ENCODE measurements at places on chromosomes 6 and 20. TPM values are rescaled to one million over a fixed set of nuclear protein-coding genes. Genes with fewer than 3 reads are reported as not detected.

Gene OARD1
- total RNA-seq, result 23.0 TPM

Gene GGTLC1
- not detected for total RNA-seq

Gene SCGN
- 6.4 TPM for total RNA-seq

Gene RAD21L1
- total RNA-seq, result not detected

Gene LPIN3
- 52.7 TPM for total RNA-seq

Gene TNXB
- total RNA-seq, result 20.1 TPM

DNA sequence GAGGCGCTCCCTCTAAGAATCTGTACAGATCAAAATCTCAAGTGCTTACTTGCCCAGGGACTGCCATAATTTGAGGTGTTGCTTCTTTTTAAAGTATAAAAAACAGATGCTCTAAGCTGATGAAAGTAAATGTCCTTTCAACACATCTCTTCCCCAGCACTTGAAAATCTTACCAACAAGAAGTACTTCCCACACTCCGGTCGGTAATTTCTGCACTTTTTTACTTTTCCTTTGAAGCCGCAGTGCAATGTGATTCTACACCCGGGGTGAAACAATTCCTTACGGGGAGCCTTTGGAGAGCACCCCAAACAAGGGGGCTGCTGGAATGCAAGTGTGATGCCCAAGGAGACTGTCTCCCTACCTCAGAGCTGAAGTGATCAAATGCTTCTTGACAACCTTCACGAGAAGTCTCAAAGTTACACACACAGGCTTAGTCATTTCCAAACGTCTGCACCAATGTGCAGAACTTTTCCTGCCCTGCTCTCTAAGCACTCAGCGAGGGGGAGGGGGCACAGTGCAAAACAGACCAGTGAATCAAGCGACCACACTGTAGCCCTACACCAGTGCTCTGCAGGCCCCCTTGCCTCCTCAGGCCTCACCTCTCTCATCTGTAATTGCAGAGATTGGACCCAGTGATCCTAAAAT, 56.7 kb downstream of the ATXN1 start:
- DNase-seq, result no peak

- DNase-seq, result no peak
Measured at GRCh38 chr6:45054610-45055009, 273.5 kb upstream of the RUNX2 start.

GRCh38 chr6:130152908-130153510, 69.7 kb downstream of the SAMD3 start:
- no peak for DNase-seq

GRCh38 chr6:11248974-11249761, 16.7 kb upstream of the NEDD9 start:
- no peak for DNase-seq

DNA sequence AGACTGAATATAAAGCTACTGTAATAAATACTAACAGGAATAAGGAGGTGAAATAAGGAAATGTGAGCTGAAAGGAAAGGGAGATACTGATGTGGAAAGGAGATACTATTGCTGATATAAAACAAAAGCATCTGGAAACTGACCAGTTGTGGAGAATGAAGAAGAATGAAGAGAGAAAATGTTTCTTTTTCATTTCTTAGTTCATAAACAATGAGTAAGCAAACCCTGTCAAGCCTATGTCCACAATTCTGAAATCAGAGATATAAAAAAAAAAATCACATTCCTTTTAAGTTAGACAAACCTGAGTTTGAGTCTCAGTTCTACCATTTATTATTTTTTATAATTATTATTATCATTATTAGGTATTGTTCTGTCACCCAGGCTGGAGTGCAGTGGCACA, 121.6 kb upstream of the GJE1 start:
- DNase-seq, result no peak

- no peak for DNase-seq
Measured at GRCh38 chr20:46350986-46351267, 42.6 kb upstream of the CDH22 start.

- DNase-seq, result no peak
Measured at GRCh38 chr6:40054186-40054585, 119.9 kb upstream of the MOCS1 start.

DNA sequence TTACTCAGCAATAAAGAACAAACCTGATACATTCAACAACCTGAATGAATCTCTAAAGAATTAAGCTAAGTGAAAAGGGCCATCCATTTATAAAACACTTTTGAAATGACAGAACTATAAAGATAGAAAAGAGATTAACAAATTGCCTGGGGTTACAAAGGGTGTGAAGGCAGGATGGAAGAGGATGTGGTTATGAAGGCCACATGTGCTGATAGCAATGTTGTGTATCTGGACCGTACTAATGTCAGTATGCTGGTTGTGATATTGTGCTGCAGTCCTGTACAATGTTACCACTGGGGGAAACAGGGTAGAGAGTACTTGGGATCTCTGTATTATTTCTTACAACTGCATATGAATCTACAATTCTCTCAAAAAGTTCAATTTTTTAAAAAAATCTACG, 36.4 kb downstream of the ELOVL5 start:
- no peak for DNase-seq

DNA sequence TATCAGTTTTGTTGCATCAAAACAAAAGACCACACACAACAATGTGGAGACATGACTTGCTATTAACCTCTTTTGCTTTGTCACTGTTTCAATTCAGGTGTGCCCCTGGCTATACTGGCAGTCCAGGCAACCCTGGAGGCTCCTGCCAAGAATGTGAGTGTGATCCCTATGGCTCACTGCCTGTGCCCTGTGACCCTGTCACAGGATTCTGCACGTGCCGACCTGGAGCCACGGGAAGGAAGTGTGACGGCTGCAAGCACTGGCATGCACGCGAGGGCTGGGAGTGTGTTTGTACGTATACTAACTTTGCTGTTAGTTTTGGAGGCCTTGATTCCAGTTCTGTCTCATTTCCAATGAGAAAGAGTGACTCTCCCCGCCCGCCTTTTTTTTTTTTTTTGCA, 356.9 kb downstream of the ARHGAP18 start:
- DNase-seq, result peak; percentile 25

DNA sequence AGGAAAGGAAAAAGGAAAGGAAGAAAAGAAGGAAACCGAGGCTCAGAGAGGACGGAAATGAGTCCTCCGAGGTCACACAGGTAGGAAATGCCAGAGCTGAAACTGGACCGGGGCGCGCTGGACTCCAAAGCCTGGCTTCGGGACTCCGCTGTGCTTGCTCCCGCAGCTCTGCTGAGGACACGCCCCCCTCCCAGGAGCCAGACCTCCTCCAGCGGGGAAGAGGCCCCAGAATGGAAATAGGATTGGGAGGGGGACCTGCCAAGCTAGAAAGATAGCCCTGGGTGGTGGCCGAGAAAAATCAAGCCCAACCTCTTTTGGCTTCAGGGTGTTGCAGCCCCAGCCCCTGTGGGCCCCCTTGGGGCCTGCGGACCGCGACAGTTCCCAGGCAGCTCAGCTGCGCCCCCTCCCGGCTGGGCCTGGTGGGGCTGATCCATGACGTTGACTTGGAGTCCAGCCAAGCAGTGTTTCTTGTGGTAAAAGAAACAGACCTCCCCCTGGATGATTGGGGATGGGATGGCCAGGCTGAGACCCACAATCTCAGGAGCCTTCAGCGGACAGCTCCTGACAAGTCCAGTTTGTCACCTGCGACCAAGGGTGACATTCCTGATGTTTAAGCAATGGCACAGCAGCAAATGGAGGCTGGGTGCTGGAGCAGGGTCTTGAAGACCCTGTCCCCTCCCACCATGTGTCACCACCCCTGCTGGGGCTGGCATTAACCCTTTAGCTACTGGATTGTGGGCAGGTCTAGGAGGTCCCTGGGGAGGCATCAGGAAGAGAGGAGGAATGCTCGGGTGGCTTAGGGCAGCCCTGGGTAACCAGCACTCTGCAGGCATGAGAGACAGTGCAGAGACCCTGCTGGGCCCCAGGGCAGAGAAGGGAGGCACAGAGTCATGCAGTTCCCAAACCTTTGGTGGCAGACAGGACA, 55.4 kb downstream of the RIPOR3 start:
- DNase-seq, result peak; percentile 81

- DNase-seq, result no peak
Measured at GRCh38 chr20:36700438-36700837, 45.5 kb downstream of the NDRG3 start.

- peak; percentile 56 for DNase-seq
Measured at GRCh38 chr6:159977255-159977903, 8.5 kb downstream of the IGF2R start.

- DNase-seq, result no peak
Measured at GRCh38 chr20:46688151-46689081, 828 bp downstream of the TP53RK start.

DNA sequence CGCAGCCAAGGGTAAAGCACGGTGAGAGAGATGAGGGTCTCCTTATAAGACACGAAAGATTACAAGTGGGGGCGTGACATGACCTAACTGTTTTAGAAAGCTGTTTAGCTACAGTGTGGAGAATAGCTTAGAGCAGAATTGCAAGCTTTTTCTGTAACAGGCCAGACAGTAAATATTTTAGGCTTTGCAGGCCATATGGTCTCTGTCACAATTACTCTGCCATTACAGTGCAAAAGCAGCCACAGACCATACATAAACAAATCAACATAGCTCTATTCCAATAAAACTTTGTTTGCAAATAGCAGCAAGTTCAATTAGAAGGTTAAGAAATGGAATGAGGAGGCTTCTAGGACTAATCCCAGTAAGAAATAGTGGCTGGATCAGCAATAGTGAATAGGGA, 16.8 kb downstream of the PGM3 start:
- no peak for DNase-seq

GRCh38 chr6:22380236-22380635, 83.4 kb upstream of the PRL start:
- no peak for DNase-seq

DNA sequence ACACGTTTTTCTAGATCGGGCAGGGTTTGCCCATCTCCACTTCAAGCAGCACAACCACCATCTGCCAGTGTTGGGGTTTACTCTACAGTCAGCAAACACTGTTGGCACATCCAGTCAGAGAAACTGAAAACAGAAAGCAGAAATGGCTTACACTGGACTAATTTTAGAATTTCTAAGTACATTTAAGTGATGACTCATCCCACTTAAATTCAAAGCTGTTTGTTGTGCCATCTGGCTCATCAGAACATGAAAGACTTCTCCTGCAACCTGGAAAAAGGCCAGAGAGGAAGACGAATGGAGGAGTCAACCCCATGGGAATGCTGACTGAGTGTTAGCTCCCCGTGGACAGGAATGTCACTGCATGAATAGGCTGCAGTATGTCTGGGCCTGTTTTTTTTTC, 21.8 kb downstream of the FAM209B start:
- DNase-seq, result no peak

DNA sequence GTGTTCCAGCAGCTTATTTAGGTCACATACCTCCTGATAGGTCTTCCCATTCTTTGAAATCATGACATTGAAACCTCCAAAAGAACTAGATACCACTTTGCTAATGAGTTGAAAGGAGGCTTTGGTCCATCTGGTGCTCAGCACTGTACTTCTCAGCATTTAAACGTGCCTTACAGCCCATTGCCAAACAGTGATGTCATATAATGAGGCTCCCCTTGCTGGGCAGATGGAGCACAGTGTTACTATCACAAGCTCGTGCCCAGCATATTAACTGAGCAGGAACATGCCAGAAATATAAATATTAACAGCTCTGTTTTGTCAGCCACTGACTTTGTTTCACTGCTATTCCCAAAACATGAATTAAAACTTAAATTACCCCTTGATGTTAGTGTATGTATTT, 25.5 kb upstream of the MAPK13 start:
- no peak for DNase-seq

- no peak for DNase-seq
Measured at GRCh38 chr6:153103319-153103655, 27.8 kb downstream of the RGS17 start.

- no peak for DNase-seq
Measured at GRCh38 chr6:11069760-11070159, 23.9 kb upstream of the SMIM13 start.

DNA sequence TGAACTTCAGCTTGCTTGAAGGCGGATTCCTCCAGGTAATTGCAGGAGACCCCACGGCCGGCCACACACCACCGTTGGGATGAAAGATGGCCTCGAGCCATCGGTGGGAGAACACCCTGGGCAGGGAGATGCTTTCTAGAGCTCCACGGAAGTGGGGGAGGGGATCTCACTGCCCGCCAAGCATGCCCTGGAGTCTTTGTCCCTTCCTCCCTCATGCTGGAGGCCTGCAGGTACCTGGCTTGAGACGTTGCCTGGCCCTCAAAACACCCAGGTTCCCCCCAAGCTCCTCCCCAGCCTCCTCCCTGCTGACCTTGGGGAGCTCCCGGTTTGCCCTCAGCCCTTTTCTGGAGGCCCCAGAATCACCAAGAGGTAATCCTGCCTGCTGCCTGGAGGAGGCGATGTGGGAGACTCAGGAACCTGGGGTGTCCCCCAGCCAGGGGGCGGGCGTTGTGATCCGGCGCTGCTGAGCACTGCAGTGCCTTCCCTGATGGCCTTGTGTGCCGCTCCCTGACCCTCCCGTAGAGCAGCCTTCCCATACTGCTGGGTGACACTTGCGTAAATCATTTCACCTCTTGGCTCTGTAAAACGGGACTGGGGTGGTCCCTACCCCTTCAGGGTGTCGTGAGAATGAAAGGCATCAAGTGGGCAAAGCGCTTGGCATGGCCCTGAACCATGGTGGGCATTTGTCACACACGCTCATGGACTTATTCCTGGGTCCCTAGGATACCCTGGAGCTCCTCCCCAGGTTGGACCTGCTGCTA, 91.4 kb downstream of the CEBPB start:
- peak; percentile 23 for DNase-seq

DNA sequence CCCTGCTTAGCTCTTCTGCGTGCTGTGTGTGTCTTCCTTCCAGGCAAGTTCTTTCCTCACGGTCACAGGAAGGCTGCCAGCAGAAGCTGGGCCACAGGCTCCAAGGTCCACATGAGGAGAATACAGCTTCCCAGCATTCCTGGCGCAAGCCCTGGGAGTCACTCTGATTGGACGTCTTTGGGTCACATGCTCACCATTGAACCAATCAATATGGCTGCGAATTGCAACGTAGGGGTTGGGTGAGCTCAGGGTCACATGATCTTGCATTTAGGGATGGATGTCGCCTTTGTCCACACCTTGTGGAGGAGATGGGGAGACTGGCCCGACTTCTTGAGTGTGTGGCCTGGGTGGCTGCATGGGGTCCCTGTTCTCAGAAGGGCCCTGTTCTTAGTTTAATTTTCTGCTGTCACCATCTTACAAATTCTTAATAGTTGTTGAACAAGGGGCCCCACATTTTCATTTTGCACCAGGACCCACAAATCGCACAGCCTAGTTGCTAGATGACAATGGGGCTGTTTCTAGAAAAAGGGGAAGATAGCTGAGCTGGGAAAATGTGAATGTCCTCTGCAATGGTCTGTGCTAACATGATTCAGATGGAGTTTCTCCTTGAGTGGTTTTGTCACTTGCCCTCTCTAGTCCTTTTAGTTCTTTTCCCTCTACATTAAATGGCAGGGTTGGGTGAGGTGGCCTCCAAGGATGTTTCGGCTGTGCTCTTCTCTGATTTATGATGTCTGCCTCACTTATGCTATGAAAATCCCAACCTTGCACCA, 149.6 kb downstream of the CDH26 start:
- no peak for DNase-seq

- DNase-seq, result no peak
Measured at GRCh38 chr20:25116739-25117458, 35.0 kb upstream of the VSX1 start.

DNA sequence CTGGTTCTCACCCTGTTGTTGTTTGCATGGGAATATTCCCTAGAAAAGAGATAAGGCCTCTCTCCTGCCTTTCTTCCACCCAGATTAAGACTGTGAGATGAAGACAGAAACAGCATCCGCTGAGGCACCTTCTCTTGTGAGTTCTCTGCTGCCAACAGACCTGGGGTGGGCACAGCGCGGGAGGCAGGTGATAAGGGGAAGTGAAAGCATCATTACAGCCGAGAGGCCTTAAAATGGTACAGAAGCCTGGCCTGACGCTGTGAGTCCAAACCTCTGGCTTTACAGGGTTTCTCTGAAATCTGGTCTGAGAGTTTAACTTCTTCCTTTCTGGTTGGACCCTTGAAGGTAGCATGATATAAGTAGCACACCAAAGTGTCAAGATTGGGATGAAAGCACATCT, 21.0 kb upstream of the IYD start:
- no peak for DNase-seq

Data from mucosa of descending colon (tissue), 3 donors.